ENCODE measurements at places on chromosomes 7 and 10.
A peak's percentile ranks its signal among the peaks of the same experiment; 100 is the strongest.

DNA sequence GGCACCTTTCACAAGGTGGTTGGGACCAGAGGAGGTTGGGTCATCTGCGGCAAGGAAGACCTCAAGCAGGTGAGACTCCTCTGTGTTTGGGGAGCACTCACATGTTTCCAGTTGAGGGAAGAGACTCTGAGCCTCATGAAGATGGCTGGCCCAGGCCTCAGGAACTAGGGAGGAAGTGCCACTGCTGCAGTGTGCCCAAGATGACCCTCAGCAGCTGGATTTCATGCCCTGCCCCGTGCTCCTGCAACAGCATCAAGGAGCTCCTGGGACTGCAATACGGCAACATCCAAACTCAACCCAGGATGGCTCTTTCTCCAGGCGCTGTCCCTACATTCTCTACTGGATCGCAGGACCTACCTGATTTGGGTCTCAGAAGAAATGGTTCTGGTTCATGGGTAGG, 73.8 kb downstream of the GOLGA7B start:
- no peak for DNase-seq

GRCh38 chr10:32148864-32149251, 92.6 kb upstream of the KIF5B start:
- no peak for DNase-seq

GRCh38 chr10:62858364-62858763, 42.2 kb upstream of the EGR2 start:
- DNase-seq = no peak

- DNase-seq = no peak
Observed at GRCh38 chr10:109770663-109771062, 152.6 kb downstream of the XPNPEP1 start.

DNA sequence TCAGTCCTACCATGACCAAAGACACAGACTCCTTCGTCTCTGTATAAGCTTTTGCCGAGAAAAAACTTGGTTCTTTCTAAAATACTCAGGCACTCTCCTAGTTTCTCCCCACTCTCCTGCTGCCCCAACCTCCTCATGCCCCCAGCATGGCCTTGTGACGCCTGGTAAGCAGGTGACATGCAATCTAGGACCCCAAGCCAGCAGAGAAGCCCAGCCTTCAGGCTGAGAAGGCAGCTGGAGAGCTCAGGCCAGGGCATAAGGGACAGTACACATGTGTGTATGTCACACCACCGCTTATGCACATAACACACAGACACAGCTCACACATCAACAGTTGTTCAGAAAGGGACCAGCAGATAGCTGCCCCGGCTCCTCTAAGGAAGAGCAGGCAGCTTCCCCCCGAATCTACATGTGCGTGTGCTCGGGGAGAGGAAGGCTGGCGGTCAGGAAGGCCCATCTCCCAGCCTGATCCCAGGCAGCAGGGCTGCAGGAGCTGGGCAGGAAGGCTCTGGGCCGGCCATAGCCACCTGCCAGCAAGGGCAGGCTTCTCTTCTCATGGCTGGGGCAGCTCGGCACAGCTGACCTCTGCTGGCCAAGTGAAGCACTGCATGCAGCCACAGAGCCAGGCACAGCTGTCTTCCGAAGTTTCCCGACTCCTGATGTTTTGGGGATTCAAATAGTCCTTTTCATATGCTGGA, 8.5 kb downstream of the DDX56 start:
- peak; percentile 32 for DNase-seq

DNA sequence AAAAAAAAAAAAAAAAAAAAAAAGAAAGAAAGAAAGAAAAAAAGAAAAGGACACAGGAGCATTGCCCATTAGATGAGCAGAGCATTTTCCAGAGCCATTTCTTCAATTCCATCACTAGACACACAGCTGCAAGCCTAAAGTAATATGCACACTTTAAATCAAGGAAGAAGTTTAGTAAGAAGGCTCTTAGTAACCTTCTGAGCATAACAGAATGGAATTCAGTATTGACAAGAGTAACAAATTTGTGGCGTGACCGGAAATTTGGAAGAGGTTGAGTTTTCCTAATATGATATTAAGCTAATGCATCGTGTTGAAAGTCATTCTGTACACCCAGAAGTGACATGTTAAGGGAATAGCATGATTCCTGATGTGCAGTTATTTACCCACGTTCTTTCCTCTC, 35.3 kb downstream of the SMURF1 start:
- no peak for DNase-seq
